CD8-positive, alpha-beta memory T cell (primary cell): ENCODE measurements at places on chromosomes 13 and 19. TPM values are rescaled to one million over a fixed set of nuclear protein-coding genes. Genes with fewer than 3 reads are reported as not detected.

DNA sequence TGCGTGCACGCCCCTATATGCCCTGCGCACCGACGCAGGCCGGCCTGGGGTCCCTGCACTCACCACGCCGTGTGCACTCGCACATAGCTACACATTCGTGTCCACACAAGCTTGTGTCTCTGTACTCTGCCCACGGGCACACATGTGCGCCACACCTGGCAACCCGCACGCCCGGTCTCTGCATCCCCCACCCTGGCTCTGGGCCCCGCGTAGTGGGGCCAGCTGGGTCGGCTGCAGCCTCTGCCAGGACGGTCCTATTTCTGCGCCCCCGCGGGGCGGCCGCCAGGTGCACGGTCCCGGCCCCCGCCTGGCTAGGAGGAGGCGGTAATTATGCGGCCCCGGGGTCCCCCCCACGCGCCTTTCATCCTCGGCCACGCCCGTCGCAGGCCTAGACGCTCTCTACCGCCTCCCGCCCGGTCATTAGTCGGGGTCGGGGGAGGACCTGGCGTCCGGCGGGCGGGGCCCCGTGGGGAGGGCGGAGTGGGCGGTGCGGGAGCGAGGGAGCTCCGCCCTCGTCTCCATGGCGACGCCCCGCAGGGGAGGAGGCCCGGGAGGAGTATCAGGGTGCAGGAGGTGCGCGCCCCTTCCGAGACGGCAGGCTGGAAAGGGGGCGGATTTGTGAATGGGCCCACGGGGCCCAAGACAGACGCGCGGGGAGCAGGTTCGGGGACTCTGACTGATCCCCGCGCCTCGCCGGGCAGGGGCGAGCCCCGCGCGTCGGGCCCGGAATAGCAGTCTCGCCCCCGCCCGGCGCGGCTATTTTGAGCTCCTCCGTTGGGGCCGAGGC, 2.8 kb upstream of the CIRBP start:
- peak overlapping the region; percentile 73 for H3K27ac ChIP-seq
- no peaks in the 10 kb centered on the region for H3K27me3 ChIP-seq
- DNase-seq: peak; percentile 82
- H3K4me1 ChIP-seq: peaks cover 64% of the 10 kb centered on the region
- H3K36me3 ChIP-seq: peaks cover 6% of the 10 kb centered on the region

- H3K36me3 ChIP-seq: no peaks in the 10 kb centered on the region
- no peaks in the 10 kb centered on the region for H3K4me1 ChIP-seq
- no peak overlapping the region for H3K4me3 ChIP-seq
- no peak for DNase-seq
- H3K27me3 ChIP-seq: peaks cover under 1% of the 10 kb centered on the region
- H3K27ac ChIP-seq: no peak overlapping the region
Measured at GRCh38 chr13:26074706-26075105, 22.9 kb upstream of the SHISA2 start.

DNA sequence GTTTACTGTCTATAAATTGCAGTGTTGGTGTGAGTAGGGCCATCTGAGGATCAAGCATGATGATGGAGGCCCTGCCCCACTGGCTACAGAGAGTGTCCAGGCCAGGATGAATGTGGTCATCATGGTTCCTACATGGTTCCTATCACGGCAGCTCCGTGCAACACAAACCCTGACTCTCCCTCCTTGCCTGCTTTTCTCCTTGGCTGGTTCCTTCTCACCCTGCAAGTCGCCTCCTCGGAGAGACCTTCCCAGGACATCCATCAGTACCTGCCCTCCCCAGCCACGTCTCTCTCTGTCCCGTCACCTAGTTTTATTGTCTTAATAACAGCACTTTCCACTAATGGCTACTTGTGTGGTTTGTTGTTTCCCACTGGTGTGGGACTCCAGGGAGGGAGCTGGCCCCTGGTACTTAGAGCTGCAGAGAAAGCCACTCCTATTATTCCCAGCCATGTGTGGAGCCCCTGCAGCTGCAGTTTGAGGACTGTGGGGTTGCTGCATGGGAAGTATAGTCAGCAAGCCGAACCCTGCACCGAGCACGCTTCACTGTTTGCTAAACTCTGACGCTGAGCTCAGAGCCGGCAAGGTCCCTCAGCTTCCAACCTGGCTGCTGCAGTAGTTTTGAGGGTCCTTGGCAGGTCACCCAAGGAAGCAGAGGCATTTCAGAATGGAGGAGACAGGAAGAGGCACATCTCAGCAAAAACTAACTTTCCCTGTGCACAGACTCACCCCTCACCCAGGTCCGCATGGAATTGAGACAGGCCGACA, 146.4 kb upstream of the VSTM2B start:
- no peak for DNase-seq
- no peaks in the 10 kb centered on the region for H3K4me1 ChIP-seq
- H3K27ac ChIP-seq: no peak overlapping the region

- DNase-seq: no peak
- peaks cover 41% of the 10 kb centered on the region for H3K36me3 ChIP-seq
- H3K4me1 ChIP-seq: no peaks in the 10 kb centered on the region
- no peak overlapping the region for H3K4me3 ChIP-seq
- no peaks in the 10 kb centered on the region for H3K27me3 ChIP-seq
Measured at GRCh38 chr19:8528500-8528899, 14.5 kb upstream of the ZNF414 start.

GRCh38 chr13:82800391-82800790, 1081.9 kb downstream of the SLITRK1 start:
- H3K27ac ChIP-seq: no peak overlapping the region
- DNase-seq: no peak
- H3K27me3 ChIP-seq: no peaks in the 10 kb centered on the region
- H3K4me3 ChIP-seq: no peak overlapping the region

GRCh38 chr13:44240611-44241145, 132.9 kb upstream of the SERP2 start:
- no peaks in the 10 kb centered on the region for H3K36me3 ChIP-seq
- no peak for DNase-seq
- no peaks in the 10 kb centered on the region for H3K27me3 ChIP-seq
- no peak overlapping the region for H3K4me3 ChIP-seq
- H3K27ac ChIP-seq: no peak overlapping the region

DNA sequence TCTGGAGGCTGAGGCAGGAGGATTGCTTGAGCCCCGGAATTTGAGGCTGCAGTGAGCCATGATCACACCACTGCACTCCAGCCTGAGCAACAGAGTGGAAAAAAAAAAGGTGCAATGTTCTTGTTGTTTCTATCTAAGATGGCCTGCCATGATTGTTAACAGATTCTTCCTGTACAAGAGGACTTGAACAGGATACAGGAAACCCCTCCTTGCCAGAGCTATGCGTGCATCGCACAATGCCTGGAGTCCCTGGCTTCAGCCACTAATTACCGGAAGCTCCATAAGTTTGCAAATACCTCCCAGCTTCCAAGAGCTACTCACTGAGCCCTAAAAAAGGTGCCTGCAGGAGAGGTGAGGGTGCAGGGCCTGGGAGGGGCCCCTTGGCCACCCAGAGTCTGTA, 13.1 kb upstream of the HIF3A start:
- no peak overlapping the region for H3K27ac ChIP-seq
- H3K4me3 ChIP-seq: no peak overlapping the region
- H3K36me3 ChIP-seq: no peaks in the 10 kb centered on the region
- DNase-seq: no peak
- H3K4me1 ChIP-seq: no peaks in the 10 kb centered on the region

DNA sequence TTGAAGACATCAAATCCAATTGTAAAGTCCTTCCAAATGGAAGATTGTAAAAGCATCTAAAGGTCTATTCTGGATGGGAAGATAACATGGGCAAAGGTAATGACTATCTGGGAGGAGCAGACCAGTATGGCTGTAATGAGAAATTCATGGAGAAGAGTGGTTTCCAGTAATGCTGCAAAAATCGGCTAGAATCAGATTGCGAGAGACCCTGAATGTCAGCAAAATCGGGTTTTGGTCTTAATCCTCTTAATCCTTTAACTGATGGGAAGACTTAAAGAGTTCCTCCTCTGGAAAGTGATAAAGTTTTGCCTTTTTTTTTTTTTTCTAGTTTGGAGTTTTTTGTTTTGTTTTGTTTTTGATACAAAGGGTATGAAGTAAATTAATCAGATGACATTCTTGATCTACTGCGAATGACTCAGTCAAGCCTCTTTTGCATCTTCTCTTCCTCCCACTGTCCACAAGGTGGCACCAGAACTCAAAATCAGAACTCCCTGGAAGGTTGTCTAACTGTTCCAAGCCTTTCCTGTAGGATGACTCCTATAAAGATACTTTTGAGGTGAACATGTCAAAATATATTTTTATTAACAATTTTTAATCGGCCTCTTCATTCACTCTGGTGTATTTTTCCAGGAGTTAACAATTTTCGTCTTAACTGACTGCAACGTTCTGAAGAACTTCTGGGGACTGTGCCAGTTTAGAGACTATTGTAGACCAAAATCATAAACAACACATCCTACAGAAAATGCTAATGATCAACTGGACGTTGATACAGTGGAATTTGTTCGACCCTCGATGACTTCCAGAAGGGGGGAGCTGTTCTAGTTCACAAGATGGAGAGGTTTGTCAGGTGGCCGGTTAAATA, 213.3 kb upstream of the MIR17HG start:
- no peaks in the 10 kb centered on the region for H3K4me1 ChIP-seq
- H3K4me3 ChIP-seq: no peak overlapping the region
- H3K27me3 ChIP-seq: no peaks in the 10 kb centered on the region
- no peaks in the 10 kb centered on the region for H3K36me3 ChIP-seq

GRCh38 chr19:55223291-55224037, 5.1 kb downstream of the TMEM86B start:
- H3K4me3 ChIP-seq: no peak overlapping the region
- no peaks in the 10 kb centered on the region for H3K36me3 ChIP-seq
- H3K4me1 ChIP-seq: no peaks in the 10 kb centered on the region
- no peak for DNase-seq
- no peak overlapping the region for H3K27ac ChIP-seq

- DNase-seq: no peak
- no peak overlapping the region for H3K27ac ChIP-seq
- no peaks in the 10 kb centered on the region for H3K36me3 ChIP-seq
- no peaks in the 10 kb centered on the region for H3K27me3 ChIP-seq
Measured at GRCh38 chr13:37878921-37879320, 9.3 kb upstream of the TRPC4 start.

DNA sequence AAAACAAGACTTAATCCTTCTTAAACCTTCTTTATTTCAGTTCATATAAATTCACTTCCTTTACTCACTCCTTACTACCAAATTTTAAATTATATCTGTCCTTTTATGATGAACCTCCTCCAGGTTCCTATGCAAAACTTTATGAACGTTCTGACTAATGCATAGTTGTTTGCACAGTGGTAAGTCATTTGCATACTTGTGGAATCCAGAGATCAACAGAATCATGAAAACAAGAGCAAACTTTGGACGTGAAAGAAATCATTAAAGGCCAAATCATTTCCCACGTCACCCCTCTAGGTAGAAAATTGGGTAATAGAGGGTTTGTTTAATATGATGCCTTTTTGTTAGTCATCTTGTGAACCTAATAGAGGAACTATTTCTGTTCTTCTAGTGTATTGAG, 32.3 kb upstream of the MYCBP2 start:
- H3K36me3 ChIP-seq: no peaks in the 10 kb centered on the region
- no peak overlapping the region for H3K27ac ChIP-seq
- peaks cover 3% of the 10 kb centered on the region for H3K4me1 ChIP-seq
- no peak overlapping the region for H3K4me3 ChIP-seq
- no peaks in the 10 kb centered on the region for H3K27me3 ChIP-seq

- H3K27me3 ChIP-seq: no peaks in the 10 kb centered on the region
- H3K4me1 ChIP-seq: no peaks in the 10 kb centered on the region
- no peak overlapping the region for H3K4me3 ChIP-seq
- DNase-seq: no peak
- no peak overlapping the region for H3K27ac ChIP-seq
Measured at GRCh38 chr13:98150832-98151479, 8.1 kb downstream of the FARP1 start.

GRCh38 chr13:25871389-25872125, 180.3 kb downstream of the SHISA2 start:
- no peak overlapping the region for H3K4me3 ChIP-seq
- peaks cover 33% of the 10 kb centered on the region for H3K4me1 ChIP-seq
- no peak overlapping the region for H3K27ac ChIP-seq
- no peak for DNase-seq
- H3K27me3 ChIP-seq: no peaks in the 10 kb centered on the region

- H3K27me3 ChIP-seq: no peaks in the 10 kb centered on the region
- no peak for DNase-seq
- no peak overlapping the region for H3K4me3 ChIP-seq
- no peaks in the 10 kb centered on the region for H3K4me1 ChIP-seq
- H3K27ac ChIP-seq: no peak overlapping the region
Measured at GRCh38 chr13:59906413-59907049, 257.2 kb downstream of the DIAPH3 start.

- H3K27ac ChIP-seq: no peak overlapping the region
- peaks cover 8% of the 10 kb centered on the region for H3K27me3 ChIP-seq
- no peaks in the 10 kb centered on the region for H3K36me3 ChIP-seq
Measured at GRCh38 chr19:55196803-55197202, 12.5 kb downstream of the PTPRH start.

DNA sequence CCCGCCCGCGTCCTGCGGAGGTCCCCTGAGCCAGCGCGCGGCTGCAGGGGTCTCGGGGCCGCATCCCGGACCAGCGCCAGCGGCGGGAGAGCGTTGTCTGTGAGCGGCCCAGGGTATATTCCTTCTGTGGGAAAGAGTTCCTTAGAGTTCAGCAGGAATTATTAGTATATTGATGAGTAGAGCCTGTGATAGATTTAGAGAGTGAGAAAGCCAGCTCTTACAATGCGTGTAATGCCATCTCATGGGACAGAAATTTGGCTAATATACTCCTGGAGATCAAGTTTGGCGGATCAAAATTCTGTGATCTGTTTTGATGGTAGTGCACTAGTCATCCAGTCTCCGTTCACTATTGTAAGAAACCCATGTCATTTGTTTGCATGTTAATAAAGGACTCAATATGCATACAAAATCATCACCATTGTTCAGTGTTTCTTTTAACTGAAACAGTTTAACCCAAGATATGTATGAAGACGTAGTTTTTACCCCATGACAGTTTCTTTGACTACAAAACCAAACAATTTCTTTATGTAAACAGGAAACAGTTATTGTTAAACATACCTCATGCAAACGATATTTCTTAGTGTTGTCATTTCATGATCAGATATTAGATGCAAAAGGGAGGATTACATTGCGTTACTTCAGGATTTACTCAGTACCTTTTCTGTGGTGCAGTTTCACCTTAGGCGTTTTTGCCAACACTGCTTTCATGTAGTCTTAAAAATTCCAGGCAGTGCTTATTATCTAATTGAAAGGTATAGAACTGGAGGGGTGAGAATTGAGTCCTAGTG, 9.9 kb downstream of the TNFRSF19 start:
- H3K27me3 ChIP-seq: peaks cover 9% of the 10 kb centered on the region
- H3K27ac ChIP-seq: no peak overlapping the region
- peaks cover 12% of the 10 kb centered on the region for H3K4me1 ChIP-seq
- H3K4me3 ChIP-seq: peak overlapping the region; percentile 64
- H3K36me3 ChIP-seq: no peaks in the 10 kb centered on the region
- DNase-seq: no peak

- no peak for DNase-seq
- no peak overlapping the region for H3K4me3 ChIP-seq
- H3K36me3 ChIP-seq: no peaks in the 10 kb centered on the region
- H3K27me3 ChIP-seq: no peaks in the 10 kb centered on the region
Measured at GRCh38 chr13:30800107-30800506, 64.8 kb downstream of the ALOX5AP start.

GRCh38 chr19:46356149-46357055, 9.5 kb downstream of the PPP5C start:
- no peak for DNase-seq
- peaks cover 19% of the 10 kb centered on the region for H3K36me3 ChIP-seq
- H3K4me3 ChIP-seq: no peak overlapping the region
- no peak overlapping the region for H3K27ac ChIP-seq

Gene TPTE2
- total RNA-seq: not detected

Gene NDUFA13
- total RNA-seq: 337 TPM

Gene ZNF224
- 20.6 TPM for total RNA-seq

Gene SMIM44
- not detected for total RNA-seq

Gene GNA15
- 3.9 TPM for total RNA-seq

Gene FFAR2
- total RNA-seq: not detected

Gene ERCC2
- 22.0 TPM for total RNA-seq

Gene ZNF773
- total RNA-seq: 8.1 TPM
